ENCODE measurements at places on chromosomes 3 and 15.

- no peak for DNase-seq
These were observed 12.0 kb upstream of the FGD5 start for GRCh38 chr3:14806641-14807263.

DNA sequence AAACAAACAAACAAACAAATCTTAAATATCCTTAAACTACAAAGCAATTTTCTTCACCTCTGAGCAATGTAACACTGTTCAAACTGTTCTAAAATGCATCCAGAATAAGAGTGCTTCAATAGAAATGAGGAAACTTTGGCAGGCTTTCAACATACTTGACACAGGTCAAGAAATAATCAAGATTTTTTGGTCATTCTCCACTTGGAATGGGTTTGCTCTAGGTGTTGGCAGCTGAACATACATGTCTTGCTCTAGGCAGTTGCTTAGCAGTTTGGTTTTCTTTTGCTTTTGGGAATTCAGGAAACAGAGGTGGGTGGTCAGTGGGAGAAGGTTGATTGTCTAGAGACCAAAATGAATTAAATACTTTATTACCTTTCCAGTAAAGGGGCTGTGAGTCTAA lies 1.4 kb upstream of the LRRC3B start:
- no peak for DNase-seq

DNA sequence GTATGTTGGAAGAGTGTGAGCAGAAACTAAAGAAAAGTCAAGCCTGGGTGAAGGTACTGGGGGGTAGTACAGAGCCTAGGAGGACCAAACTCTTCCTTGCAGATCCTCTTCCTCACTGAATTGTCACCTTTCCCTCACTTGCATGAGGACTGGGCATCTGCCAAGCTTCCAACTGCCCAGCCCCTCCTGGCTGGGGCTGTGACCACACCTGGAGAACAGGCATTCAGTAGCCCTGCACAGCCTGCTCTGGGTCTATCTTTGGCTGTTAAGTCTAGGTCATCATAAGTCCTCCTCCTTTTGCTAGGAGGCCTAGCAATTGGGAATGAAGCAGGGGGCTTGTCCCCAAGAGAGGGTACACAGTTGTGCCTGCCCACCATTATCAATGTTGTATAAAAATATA lies 55.2 kb downstream of the CAPN7 start:
- DNase-seq, result no peak

GRCh38 chr15:73540161-73540560 lies 93.0 kb downstream of the NPTN start:
- DNase-seq, result no peak

GRCh38 chr15:90035095-90035839 lies 34.1 kb downstream of the ZNF710 start:
- DNase-seq, result no peak

DNA sequence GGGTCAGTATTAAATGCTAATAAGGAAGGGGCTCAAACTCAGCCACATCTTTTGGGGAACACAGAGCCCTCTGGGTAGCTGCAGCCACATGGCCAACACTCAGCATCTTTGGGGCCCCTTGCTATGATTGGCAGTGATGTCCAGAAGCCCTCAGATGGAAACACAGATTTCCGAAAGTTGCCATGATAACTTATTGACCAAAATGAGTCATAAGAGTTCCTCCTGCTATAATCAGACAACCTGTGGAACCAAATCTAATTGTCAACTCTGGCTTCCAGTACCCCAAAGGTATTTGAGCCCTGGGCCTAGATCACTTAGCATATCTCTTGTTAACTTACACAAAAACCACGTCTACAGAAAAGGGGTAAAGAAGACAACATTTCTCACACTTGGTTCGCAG lies 392.2 kb downstream of the KCNH8 start:
- no peak for DNase-seq

- DNase-seq, result no peak
These were observed 156.8 kb downstream of the WNT5A start for GRCh38 chr3:55330355-55330754.

GRCh38 chr3:124780761-124781475 lies 50.7 kb downstream of the UMPS start:
- DNase-seq, result no peak

DNA sequence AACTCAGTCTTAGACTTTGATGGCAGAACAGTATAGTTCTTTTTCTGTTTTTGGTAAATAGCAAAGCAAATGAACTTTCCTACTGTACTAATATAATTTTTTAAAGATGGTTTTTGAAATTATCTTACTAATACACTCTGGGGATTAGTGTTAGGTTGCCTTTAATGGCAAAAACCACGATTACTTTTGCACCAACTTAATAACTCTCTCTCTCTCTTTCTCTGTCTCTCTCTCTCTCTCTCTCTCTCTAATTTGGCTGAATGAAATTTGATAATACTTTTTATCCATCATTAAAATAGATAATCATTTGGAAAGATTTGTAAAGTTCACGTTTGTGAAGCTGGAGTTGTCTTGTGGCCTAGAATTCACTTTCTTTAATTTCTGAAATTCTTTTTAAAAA lies 257.8 kb downstream of the LPP start:
- no peak for DNase-seq

DNA sequence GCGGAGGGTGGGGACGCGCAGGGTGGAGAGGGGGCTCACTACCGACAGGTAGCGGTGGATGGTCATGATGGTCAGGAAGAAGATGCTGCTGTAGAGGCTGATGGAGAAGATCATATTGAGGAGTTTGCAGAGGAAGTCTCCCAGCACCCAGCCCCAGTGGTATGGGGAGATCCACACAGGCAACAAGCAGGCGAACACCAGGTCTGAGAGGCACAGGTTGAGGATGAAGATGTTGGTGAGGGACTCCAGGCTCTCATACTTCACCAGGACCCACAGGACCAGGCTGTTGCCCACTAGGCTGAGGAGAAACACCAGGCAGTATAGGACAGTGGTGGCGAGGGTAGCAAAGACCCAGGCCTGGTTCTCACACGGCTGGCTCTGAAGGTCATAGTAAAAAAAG lies 5.8 kb downstream of the XCR1 start:
- DNase-seq, result no peak

GRCh38 chr15:64151727-64152506 lies at the start of gene SNX22:
Gene SNX22, plus strand, starts transcription at chr15:64151731. Its CDS starts 45 bp downstream, at chr15:64151776.
- DNase-seq, result no peak

- no peak for DNase-seq
These were observed 593.3 kb downstream of the UNC13C start for GRCh38 chr15:54571576-54571975.

- no peak for DNase-seq
These were observed 486.8 kb downstream of the GABRG3 start for GRCh38 chr15:27457766-27458165.

DNA sequence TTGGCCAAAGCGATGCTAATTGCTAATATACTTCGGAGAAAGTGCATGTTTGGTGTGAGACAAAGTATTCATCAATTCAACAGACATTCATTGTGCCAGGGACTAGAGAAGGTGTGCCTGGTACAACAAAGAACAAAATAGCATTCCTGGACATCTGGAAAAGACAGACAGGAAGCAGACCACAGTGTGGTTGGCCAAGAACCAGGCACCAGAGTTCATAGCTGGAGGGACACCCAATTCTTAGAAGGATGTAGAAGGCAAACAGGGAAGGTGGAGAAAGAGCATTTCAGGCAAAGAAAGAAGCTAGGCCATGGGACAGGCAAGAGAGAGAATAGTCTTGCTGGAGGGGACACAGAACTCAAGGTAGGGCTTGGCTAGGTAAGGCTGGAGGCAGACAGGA lies 105.8 kb upstream of the ETV5 start:
- no peak for DNase-seq

DNA sequence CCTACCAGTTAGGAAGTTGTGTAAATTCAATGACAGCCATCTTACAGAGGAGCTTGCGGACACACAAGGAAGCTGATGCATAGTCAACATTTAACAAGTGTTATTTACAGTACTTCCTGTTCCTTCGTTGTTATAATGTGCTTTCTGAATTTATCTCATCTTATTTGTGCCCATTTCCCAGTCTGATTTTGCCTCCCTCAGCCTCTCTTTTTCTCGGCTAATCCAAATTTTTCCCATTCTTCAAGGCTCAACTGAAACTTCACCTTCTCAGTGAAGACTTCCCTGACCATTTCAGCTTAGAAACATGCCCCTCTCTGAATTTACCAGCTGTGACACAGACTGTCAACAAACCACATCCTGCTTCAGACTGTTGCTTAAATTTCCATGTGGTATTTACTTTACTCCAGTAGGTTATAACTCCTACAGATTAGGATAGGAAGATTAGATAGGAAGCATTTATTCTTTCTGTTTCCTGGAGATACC lies 55.7 kb upstream of the CP start:
- DNase-seq, result no peak

DNA sequence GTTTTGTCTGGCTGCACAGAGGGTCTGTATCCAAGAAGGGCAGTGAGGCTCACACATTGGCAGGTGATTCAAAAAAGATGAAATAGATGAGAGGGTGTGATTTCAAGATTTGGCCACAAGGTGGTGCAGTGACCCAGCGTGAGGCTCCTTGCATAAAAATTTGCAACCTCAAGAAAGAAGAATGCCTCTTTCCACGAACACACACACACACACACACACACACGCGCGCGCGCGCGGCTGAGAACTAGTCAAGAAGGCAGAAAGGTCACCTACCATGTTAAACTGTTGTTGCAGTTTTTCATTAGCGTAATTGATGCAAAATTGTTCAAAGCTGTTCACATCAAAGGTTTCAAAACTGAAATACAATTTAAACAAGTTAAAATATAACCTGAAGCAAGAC lies 39.2 kb downstream of the MYO5C start:
- peak; percentile 54 for DNase-seq

GRCh38 chr3:99176169-99176964 lies 274.9 kb upstream of the DCBLD2 start:
- DNase-seq, result no peak

GRCh38 chr3:123374016-123374415 lies 74.9 kb downstream of the ADCY5 start:
- no peak for DNase-seq
